ENCODE measurements at places on chromosomes 7 and 10. TPM values are rescaled to one million over a fixed set of nuclear protein-coding genes. Genes with fewer than 3 reads are reported as not detected.

Gene HOXA9
- total RNA-seq = 1.2 TPM

Gene DDC
- 3.1 TPM for total RNA-seq

Gene SORBS1
- 50.7 TPM for total RNA-seq

Gene GRM3
- not detected for total RNA-seq

DNA sequence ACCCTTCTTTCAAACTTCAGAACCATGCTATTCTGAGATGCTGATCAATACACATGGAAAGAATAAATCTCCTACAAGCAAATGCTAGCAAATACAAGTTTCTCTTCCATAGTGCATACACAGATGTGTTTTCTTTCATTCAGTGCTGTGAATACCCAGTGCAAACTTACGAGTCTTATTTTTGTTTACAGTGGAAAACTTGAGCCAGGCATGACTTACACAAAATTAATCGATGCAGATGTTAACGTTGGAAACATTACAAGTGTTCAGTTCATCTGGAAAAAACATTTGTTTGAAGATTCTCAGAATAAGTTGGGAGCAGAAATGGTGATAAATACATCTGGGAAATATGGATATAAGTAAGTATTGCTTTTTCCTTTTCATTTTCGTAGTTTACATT, 48.8 kb downstream of the PNLIPRP3 start:
- no peak for DNase-seq
